ENCODE measurements at places on chromosomes 16 and 17.

DNA sequence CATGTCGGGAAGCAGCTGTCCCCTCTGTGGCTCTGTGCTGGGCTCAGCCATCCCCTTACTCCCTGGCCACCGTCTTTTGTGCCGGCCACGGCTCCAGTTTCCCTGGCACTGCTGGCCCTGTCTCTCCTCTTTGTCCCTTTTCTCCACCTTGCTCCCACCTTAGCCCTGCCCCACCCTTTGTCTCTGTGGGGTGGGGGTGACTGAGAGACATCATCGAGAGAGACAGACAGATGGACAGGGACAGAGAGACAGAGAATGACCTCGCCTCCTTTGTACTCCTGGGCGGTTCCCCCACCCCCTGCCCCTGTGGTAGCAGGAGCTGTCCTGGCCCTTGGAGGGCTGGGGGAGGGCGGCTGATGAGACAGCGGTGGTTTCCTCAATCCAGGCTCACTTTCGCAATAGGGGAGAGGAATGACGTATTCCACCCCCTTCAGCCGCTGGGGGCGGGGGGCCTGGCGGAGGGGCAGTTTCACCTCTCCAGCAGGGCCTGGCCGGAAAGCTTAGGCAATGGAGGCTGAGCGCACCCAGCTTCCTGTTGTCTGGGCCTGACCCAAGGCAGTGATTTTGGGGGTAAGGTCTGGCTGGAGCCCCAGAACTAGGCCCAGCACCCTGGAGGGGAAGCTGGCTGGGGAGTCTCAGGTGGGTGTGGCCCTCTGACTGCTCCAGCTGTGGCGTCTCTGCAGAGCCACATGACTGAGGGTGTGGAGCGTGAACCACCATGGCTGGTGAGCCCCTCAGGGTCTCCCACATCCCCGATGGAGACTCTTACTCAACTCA lies 7.3 kb downstream of the FMNL1 start:
- peak; percentile 99 for DNase-seq

GRCh38 chr17:7042501-7043181 lies 1.3 kb downstream of the SLC16A11 start:
- DNase-seq: no peak

- no peak for DNase-seq
Measured at GRCh38 chr17:77286641-77287431, 146.1 kb downstream of the SEC14L1 start.

DNA sequence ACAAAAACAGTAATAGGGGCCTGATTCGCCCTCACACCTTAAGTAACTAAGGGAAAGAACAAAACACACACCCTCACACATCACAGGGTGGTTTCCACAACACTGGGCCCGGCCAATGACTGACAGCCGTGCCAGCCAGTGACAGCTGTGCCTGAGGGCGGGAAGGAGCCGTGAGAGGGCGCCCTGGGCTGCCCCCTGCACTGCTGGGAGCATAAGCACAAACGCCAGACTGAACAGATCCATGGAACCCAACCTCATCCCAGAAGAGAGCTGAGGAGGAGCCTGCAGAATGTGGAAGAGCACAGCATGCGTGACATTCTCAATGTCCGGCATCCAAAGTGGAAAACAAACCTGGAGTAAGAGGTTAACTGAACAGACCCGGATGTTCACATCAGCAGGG lies 16.0 kb downstream of the CSNK1D start:
- DNase-seq: no peak

GRCh38 chr17:66021757-66022156 lies 170.2 kb downstream of the CEP112 start:
- no peak for DNase-seq

DNA sequence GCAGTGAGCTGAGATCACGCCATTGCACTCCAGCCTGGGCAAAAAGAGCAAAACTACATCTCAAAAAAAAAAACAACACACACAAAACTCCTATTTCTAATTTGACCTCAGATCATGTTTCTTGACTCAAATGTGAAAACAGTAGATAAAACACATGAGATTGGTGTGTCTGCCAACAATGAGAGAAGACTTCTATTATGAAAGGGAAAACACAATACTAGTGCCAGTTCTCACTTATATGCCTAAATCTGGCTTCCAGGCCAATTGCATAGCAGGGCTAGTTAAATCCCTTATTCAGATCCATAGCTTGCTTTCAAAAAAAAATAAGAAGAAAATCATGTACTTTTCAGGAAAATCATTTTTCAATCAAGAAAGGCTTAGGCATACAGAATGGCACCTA lies 39.4 kb downstream of the AP1G1 start:
- DNase-seq: no peak

DNA sequence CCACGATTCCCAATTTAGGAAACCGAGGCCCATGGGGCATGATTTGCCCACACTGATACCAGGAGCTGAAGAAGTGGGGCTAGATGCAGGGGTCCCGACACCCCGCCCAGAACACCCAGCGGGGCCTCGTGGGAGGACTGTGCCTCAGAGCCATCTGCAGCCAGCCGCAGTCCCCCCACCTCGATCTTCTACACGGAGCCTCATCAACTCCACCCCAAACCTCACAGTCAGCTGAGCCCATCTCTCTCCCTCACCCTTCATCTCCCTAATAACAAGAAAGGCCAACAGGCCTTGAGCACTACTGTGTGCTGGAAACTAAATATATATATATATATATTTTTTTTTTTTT lies 4.2 kb downstream of the ITGAE start:
- no peak for DNase-seq

- DNase-seq: no peak
Measured at GRCh38 chr17:49574323-49574781, 1.3 kb upstream of the NXPH3 start.

DNA sequence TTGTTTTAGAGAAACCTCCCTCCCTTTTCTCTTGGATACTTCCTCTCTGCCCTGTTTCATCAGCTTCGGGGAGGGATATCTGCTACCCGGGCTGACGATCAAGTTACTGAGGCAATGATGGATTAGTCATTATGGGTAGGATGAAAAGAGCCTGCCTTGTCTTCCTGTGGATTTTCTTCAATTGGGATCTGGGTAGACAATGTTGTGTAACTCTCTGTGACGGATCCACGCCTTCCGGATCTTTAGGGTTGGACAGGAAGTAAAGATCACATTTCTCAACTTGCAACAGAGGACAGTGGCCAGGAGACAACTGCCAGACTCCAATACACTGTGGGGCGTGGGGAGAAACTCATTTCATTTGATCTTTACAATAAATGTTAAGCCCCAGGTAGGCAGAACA lies 11.3 kb upstream of the CHST6 start:
- DNase-seq: no peak

- no peak for DNase-seq
Measured at GRCh38 chr17:61442878-61443474, 9.2 kb upstream of the TBX4 start.

GRCh38 chr17:17351901-17352781 lies 49.0 kb downstream of the NT5M start:
- DNase-seq: no peak

DNA sequence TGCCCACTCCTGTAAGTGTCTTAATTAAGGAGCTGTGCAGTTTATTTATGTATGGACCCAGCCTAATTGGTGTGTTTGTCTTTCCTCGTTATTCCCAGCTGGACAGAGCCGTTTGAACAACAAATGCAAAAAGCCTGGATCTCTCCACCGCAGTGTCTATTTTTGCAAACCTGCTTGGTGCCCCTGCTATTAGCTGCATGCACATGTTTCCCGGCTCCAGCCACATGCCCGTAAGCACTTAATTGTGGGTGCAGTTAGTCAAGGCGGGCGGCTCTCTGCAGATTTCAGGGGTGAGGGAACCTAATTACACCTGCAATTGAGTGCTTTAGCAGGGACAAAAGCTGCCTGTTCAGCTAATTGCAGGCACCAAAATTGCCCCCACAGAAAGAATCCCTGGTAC lies 74.0 kb upstream of the GSE1 start:
- DNase-seq: no peak

- DNase-seq: no peak
Measured at GRCh38 chr17:18971801-18972200, 19.8 kb downstream of the SLC5A10 start.

GRCh38 chr16:22685459-22685830 lies 128.5 kb upstream of the HS3ST2 start:
- no peak for DNase-seq

GRCh38 chr17:66542967-66543520 lies 240.6 kb downstream of the PRKCA start:
- no peak for DNase-seq

DNA sequence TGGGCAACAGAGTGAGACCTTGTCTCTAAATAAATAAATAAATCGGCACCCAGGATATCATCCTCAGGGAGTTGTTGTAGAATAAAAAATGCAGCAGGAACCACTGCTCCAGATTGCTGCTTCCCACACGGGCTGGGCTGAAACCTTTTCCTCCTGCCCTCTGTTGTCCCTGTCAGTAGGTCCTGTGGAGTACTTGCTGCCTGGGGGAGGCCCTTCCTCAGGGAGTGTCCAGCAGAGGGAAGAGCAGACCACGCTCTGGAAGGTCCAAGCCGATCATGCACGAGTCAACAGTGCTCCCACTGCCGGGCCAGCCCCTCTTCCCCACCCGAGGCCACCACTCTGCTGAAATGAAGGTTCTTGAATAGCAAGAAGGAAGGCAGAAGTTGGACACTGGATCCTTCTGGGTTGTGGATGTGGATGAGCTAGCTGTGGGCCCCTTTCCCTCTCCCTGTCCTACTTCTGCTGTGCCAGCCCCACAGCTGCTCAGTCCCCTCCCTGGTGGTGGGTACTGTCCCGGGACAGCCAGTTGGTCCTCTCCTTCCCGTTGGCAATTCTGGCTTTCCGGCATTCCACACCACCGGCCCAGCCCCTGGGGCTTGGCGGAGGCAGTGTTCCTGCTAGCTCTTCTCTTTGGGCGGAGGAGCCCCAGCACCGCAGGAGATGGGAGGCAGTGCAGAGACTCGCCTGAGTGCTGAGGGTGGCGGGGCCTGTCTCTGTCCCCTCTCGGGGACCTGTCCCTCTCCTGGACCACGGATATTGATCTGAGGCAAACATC lies 10.8 kb downstream of the CDK5R1 start:
- DNase-seq: no peak

- no peak for DNase-seq
Measured at GRCh38 chr16:82824408-82824807, 197.6 kb downstream of the CDH13 start.

Data from AML-193 (cell line).